ENCODE measurements at places on chromosomes 5 and 9.

- no peak for DNase-seq
Observed at GRCh38 chr5:14572385-14572784, 9.2 kb upstream of the OTULINL start.

GRCh38 chr5:179375831-179376365 is 30.6 kb upstream of the ADAMTS2 start:
- no peak for DNase-seq

GRCh38 chr9:121201045-121201737 is 478 bp downstream of the RAB14 start:
- DNase-seq = peak; percentile 22

DNA sequence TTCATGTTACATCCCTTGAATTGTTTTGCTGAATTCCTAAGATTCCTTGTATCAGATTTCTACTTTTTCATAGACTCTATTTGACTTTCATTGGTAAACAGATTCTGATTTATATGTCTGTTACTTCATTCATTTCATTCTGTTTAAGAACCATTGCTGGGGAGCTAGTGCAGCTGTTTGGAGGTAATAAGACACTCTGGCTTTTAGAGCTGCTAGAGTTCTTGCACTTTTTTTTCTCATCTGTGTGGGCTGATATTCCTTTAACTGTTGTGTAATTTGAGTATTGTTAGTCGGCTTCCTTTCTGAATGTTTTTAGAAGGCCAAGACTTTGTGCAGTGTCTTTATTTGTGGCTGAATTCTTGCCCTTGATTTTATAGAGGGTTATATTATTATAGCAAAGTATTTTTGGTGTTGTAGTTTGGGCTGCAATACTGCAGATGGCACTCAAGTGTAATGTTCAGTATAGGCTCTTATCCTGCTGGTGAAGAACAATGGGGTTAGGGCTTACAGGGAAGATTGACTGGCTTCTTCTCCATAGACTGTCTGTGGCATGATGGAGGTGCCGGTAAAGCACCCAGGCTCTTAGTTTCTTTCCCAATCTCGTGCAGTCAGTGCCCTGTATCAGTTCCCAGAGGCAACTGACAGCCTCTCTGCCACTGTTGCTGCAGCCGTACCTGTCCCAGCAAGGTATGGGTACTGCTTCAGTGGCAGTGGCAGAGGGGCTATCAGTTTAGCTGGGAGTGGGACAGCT is 162.2 kb downstream of the OXCT1 start:
- DNase-seq = no peak

- no peak for DNase-seq
Observed at GRCh38 chr5:178058321-178059012, 54.9 kb upstream of the N4BP3 start.

- DNase-seq = no peak
Observed at GRCh38 chr9:74573640-74574191, 76.6 kb downstream of the RORB start.

- DNase-seq = no peak
Observed at GRCh38 chr5:150055326-150056074, 30.9 kb downstream of the CSF1R start.

GRCh38 chr5:68522863-68523262 is 307.3 kb downstream of the PIK3R1 start:
- DNase-seq = no peak

DNA sequence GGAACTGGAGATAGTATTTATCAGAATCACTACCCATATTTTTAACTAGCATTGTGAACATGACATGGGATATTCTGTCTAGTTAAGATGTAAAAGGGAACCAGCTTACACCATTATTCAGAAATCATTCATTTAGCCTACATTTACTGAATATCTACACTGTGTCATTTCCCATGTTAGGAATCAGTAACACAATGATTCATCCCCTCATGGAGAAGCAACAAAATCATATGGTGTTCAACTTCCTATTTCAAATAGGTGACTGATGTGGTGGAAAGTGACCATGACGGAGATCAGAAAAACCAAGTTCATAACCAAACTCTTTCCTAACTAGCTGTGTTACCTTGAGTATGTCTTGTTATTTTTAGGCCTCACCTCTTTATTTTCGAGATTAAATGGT is 550.0 kb upstream of the TUSC1 start:
- no peak for DNase-seq

DNA sequence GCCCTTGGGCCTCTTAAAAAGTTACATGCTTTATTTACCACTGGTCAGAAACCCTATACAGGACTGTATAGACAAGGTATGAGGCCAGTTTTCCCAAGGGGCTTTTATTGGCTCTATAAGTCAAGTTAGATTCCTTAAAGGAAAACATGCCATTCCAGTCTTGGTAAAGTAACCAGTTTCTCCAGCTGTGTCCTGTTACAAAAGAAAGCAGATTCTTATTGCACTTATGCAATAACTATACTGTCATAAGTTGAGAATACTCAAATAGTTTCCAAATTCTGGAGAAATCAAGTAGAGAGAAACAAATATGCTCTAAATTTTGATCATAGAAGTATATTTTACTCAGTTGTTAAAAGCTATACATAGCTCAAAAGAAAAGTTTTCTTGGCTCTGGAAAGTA is 47.2 kb downstream of the PTGS1 start:
- no peak for DNase-seq

DNA sequence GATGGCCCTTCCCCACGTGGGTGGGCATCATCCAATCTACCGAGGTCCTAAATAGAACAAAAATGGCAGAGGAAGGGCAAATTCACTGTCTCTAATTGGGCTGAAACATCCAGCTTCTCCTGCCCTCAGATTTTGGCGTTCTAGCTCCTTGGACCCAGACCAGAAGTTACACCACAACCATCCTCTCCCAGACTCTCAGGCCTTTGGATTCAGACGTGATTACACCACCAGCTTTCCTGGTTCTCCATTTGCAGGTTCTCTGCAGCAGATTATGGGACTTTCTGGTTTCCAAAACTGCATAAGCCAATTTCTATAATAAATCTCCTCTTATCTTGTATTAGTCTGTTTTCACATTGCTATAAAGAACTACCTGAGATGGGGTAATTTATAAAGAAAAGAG is 73.6 kb upstream of the STARD4 start:
- DNase-seq = no peak

DNA sequence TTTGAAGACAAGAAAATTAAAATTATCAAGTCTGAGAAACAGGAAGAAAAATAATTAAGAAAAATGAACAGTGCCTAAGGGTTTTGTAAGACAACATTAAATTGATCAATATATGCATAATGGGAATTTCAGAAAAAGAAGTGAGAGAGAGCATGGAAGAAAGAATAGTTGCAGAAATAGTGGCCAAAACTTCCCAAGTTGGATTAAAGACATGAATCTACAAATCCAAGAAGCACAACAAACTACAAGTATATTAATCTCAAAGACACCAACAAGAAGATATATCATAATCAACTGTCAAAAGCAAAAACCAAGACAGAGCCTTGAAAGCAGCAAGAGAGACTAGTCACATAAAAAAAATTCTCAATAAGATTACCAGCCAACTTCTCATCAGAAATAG is 488.0 kb downstream of the RASEF start:
- DNase-seq = no peak

DNA sequence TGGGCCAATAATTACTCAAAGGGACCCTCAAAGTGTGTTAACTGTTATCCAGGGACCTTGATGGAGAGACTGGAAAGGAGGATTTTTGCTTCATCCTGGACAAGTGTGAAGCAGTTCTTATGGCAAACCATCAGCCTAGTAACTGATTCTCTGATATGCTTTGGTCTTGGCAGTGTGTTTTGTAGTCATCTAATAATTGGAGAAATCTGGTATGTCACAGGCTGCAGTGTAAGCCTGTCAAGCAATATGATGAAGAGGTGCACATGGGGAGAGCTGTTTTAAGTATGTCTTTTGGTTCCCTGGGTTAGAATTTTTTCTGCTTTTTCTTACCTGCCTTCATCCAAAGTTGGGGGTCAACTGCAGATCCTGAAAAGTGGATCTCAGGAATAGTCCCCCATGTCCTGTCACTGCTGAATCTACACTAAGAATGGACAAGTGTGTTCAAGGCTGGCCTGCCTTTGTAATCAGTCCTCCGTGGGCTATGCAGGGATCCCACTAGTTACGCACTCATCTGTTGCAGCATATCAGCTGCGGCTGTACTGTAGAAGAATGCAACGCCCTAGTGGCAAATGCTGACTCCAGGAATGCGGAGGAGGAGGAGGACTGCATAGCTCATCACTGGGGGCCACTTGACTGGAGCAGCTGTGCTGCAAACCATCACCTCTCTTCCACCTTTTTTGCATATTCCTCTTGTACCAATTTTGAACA is 1.9 kb downstream of the SPTAN1 start:
- peak; percentile 41 for DNase-seq

DNA sequence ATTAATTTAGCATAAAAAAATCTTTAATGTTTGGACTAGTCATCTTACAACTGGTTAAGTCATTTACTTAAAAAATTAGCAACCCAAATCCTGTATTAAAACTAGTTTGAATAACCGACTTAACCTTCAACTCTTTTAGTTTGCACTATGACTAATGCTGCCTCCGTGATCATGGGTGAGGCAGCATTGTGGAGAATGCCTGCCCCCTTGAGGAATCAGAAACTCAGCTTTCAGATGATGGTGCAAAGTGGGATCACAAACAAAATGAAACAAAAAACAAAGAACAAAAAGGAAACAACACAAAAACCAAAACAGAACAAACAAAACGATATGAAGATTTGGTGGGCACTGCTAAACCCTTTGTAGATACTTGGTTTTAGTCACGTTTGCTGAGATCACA is 127.0 kb upstream of the PALM2AKAP2 start:
- DNase-seq = no peak

DNA sequence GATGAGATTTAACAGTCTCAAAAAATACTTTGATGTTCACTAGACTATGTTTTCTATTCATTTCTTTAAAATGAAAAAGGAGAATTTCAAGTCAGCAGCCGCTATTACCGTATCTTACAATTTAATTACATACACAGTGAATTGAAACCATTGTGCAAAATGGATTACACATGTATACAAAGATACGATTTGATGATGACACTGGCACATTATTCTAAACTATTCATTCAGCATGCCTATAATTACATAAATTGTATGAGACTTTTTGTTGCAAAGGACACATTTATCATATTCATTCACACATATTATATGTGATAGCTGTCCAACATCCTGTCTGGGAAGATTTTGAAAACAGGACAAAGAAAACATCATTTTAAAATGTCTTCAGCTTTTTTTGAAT is 118.3 kb upstream of the VCAN start:
- no peak for DNase-seq

GRCh38 chr5:105978011-105978410 is 1692.7 kb downstream of the EFNA5 start:
- no peak for DNase-seq

- no peak for DNase-seq
Observed at GRCh38 chr5:76408104-76408654, 5.1 kb downstream of the IQGAP2 start.

DNA sequence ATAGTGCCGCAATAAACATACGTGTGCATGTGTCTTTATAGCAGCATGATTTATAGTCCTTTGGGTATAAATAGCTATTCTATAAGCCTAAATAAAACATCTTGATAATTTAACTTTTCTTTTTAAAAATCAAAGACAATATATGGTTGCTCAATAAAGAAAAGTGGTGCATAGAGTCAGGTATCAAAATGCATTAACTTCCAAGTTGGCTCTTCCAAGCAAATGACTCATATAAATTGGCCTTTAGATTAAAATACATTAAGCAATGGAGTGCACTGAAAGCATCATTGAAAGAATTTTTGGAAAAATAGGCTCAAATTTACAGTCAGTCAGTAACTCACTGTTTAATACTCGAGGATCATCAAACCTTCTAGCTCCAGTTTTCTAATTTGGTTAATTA is 106.6 kb downstream of the PLCXD3 start:
- DNase-seq = no peak

GRCh38 chr9:8734760-8735159 is 935.2 kb upstream of the DMAC1 start:
- DNase-seq = no peak

DNA sequence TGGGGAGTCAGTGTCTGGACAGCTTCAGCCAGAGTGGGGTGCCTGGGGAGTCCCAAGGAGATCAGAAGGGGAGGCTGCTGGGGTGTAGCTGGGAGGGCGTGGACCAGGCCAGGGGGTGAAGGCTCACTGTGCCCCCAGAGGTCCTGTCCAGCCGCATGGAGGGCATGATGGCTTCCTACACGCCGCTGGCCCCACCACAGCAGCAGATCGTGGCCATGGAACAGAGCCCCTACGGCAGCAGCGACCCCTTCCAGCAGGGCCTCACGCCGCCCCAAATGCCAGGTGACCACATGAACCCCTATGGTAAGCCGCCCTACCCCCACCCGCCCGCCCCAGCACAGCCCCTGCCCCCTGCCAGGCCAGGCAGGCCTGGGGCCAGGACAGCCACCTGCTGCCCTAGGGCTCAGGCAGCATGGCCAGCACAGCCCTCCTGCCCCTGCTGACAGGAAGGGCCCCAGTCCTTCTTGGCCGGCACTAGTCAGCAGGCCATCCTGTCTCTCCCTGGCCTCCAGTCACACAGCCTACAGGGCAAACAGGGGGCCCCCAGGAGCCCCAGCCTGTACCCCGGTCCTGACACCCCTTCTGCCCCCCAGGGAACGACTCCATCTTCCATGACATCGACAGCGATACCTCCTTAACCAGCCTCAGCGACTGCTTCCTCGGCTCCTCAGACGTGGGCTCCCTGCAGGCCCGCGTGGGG is 82.1 kb downstream of the LMX1B start:
- no peak for DNase-seq

DNA sequence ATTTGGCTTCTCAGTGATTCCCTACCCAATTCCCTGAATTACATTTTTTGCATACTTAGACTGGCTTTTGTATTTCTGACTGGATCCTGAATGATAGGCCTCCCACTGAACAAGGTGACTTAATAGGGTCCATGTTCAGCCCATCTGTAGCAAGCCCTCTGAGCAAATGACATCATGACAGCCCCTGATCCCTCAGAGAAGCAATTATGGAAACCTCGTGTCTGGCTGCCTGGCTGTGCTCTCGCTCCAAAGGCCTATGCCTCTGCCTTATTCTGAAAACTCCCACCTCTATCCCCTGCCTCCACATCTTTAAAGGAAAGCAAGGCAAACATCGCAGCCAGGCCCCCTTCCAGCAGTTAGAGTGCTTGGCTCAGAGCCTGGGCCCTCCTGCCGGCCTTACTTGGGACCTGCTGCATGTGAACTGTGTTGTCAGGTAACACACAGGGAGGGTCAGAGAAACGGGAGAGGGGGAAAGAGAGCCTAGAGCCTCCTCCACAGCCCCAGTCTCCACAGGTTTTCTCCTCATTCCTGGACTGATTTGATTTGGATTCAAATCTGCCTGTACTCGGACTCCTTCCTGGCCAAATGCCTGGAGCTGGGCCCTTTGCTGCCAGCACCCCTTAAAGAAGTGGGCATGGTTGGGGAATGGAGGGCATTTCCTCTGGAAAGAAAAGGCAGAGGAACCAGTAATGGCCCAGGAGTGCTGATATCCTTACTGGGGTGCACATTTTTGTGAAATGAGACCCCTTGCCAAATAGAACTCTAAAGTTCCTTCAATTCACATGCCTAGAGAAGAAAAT is 3.8 kb downstream of the DCANP1 start:
- DNase-seq = no peak

- DNase-seq = no peak
Observed at GRCh38 chr9:134299883-134300282, 26.4 kb upstream of the RXRA start.

GRCh38 chr5:67021962-67022361 is 174.6 kb downstream of the CD180 start:
- no peak for DNase-seq
